Central memory CD8-positive, alpha-beta T cell (primary cell): ENCODE measurements at places on chromosomes 13 and 19.

GRCh38 chr19:7124782-7125181, 55.3 kb downstream of the ZNF557 start:
- DNase-seq: no peak

DNA sequence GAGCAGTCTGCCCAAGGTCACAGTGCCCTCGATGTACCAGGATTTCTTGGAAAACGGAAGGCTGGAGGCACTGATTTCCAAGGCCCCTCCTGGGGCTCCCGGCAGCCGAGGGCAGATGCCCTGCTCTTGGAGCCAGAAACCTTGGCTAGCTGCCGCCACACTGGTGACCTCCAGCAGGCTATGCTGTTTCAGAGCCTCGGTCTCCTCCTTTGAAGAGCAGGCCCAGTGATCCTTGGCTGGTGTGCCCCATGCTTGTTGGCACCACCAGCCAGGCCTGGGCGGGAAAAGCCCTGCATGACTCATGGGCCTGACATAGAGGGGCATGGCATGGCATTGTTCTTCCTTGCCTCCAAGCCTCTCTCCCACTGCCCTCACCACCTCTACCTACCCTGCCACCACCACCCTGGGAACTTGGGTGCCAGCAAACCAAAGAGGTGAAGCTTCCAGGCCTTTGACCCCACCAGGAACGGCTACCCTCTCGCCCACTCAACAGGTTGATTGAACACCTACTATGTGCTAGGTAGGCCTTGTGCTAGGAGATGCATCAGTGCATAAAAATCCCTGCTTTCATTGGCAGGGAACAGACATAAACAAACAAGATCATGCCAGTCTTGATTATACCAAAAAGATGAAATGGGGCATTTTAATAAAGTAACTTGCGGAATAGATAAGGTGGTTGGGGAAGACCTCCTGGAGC, 1.6 kb upstream of the CLEC11A start:
- DNase-seq: no peak

- DNase-seq: peak; percentile 83
Measured at GRCh38 chr19:10580979-10581631, 6.0 kb downstream of the AP1M2 start.

DNA sequence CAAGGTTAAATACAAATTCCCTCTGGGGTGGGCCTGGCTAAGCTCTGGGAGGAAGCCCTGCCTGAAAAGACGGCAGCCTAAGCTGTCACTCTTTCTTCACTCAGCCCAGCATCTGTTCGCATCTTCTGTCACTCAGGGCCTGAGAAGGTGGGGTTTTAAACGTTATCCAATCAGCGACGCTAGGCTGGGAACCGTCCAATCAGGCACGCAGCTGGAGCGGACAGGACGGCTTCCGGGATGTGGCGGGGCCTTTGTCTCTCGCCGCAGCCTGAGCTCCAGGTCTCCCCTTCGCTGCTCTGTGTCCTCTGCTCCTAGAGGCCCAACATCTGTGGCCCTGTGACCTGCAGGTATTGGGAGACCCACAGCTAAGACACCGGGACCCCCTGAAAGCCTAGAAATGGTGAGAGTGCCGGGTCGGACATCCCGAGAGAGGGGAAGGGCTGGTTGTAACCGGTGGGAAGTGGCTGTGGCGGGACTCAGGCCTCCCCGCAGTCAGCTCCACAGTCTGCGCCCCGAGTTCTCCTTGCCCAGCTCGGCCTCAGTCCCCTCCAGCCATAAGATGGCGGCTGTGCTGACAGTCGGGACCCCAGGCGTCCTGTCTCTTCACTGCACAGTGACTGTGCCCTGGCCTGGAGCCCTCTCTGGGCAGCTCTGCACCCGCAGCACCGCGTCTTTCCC, at the start of gene ZNF431:
Gene ZNF431, plus strand, starts transcription at position 254 of the 678 bp plus-strand sequence. Its CDS starts 144 bp downstream, at position 398.
- DNase-seq: peak; percentile 87

GRCh38 chr13:26759907-26760831, at the start of gene GPR12:
TSS of gene GPR12 (minus strand) at chr13:26760786. CDS start at chr13:26759827, 959 bp downstream.
- DNase-seq: no peak

GRCh38 chr19:4624733-4625362, 14.5 kb upstream of the TNFAIP8L1 start:
- no peak for DNase-seq

DNA sequence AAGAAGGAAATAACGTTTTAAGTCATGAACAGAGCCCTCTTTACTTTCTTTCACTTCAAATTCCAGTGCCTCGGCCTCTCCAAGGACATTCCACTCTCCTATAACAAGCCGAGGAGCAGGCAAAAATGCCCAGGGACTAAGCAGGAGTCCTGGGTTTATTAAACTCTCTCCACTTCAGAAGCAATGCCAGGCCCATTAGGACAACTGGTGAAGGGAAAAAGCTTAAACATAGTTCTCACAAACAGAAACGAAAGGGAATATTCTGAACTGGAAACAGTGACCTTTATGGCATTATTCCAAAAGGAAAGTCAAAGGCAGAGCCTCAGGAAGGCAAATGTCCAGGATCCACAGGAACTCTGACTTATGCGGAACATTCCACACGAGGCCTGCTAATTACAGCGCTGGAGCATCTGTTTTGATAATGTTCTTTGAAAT, 30.9 kb upstream of the MED4 start:
- DNase-seq: no peak

DNA sequence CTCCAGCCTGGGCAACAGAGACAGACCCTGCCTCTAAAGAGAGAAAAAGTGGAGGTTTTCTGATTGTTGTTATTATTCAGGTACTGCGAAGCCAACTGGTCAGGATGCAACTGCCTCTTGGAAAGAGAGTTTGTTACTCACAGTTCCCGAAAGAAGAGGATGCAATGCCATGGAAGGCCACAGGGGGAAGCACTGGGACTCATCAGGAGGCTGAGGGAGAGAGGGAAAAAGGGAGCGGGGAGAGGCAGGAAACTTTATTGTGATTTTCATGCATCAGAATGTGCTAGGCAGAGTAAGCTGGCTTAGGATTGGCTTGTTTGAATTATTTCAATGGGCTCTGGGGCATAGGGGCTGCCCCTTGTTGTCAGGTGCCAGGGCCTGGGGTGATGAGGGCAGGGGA, 27.6 kb downstream of the MYO9B start:
- no peak for DNase-seq

DNA sequence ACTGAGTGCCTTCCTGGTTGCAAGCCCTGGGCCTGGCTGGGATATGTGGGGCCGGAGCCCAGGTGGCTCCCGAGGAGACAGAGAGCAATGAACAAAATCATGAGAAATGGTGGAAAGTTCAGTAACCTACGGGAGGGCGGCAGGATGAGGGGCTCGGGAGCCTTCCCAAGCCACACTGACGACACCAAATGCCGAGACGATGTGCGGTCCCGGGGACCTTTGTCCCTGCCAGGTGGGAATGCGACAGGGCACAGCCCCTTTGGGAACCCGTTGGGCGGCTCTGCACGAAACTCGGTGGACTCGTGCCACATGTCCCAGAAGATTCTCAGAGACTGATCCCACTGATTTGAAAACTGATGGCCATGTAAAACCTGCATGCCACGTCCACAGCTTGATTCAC, 11.7 kb upstream of the ZNF14 start:
- no peak for DNase-seq
